Uterine smooth muscle cell (primary cell): ENCODE measurements at places on chromosomes 7 and 10. TPM values are rescaled to one million over a fixed set of nuclear protein-coding genes. Genes with fewer than 3 reads are reported as not detected.

The STOX1 gene
- 0.12 and 0.44 TPM in 2 replicates for total RNA-seq

The CDCA7L gene
- 64.7 and 81.7 TPM in 2 replicates for total RNA-seq

The CALCR gene
- not detected in 2 replicates for total RNA-seq

The SERPINE1 gene
- total RNA-seq: 410 and 462 TPM in 2 replicates

The CALN1 gene
- total RNA-seq: not detected in 2 replicates

The EPO gene
- total RNA-seq: not detected in 2 replicates
